SW 1271 (cell line): ENCODE measurements at places on chromosomes 5 and 9.

DNA sequence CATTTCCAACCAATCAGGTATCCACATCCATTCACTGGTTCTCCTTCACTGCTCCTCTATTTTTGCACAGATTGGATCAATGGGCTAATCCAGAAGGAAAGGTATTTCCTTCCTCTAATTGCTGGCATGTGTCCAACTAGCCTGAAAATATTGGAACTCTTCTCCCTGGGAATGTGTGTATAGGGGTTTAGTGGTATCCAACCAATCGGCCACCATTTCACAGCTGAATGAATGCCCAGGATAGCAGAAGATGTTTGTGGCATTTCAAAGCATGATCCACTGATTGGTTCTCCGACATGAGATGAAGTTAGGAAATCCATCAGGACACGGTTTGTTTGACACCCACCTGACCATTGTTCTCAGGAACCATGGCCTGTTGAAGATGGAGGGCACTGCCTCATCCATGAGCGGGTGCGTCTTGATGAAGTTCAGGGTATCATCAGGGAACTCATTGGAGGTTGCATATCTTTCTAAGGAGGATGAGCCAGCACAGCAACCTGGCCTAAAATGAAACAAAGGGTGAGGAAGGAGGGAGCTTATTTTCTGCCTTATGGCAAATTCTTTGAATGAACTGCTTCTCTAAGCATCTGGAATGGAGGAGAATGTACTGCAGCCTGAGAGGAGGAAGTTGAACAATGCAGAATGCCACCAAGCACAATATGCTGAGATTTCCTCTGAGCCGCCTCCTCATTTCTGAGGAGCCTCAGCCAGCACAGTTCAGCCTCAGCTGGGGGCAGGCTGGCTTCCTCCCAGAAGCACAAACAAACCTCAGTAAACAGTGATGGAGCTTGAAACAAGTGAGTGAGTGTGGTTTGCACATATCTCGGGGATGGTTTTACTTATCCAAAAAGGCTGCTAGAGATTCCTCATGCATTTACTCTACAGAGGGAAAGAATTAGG, 94.6 kb downstream of the SEMA6A start:
- DNase-seq, result no peak

GRCh38 chr9:6779417-6780241, 21.9 kb downstream of the KDM4C start:
- DNase-seq, result no peak

DNA sequence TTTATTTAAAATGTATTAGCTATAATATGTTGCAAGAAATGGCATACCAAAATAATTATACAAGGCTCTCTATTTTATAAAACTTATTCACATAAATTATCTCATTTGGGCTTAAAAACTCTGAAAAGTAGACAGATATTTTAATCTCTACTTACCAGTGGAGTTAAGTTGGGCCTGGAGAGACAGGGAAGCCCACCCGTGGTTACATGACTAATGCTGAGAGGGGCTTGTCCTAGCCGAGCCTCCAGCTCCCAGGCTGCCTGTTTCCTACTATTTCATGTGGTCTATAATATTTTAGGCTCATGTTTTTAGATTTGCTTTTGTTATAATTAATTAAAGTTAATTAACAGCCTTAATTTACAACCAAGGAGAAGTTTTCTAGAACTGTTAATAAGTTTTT, 20.9 kb upstream of the ASPN start:
- DNase-seq, result no peak

DNA sequence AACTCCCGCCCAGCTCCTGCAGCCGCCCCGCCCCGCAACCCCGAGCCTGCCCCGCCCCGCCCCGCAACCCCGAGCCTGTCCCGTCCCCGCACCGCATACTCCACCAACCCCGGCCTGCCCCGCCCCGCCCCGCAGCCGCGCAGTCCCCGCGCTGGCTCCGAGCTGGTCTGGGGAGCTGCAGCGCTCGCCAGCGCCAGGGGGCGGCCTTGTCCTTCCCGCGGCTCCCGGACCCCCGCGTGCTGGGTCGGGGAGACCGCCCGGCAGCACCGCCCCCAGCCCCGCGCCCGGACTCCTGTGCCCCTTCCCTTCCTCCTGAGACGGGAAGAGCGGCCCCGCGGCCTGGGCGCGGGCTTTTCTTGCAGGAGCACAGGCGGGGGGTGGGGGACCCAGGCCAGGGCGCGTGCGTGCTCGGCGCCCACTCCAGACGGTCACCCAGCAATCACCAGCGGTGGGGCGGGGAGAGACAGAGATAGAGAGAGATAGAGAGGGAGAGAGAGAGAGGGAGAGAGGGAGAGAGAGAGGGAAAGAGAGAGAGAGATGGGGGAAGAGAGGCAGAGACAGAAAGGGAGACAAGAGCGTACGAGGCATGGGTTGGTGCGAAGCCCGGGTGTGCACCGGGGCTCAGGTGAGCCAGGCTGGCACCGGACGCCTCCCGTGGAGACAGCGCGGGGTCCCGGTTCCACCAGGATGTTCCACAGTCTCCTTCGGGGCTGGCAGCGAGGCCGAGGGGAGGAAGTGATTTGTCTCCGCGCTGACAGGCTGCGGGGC, 14.7 kb upstream of the TMEM250 start:
- no peak for DNase-seq

- DNase-seq, result no peak
These were observed 53.0 kb downstream of the CDC42SE2 start for GRCh38 chr5:131316822-131317221.

- no peak for DNase-seq
These were observed 1.7 kb downstream of the TLE4 start for GRCh38 chr9:79573412-79573923.

- DNase-seq, result no peak
These were observed 384.9 kb downstream of the RAB3C start for GRCh38 chr5:58967597-58968281.

DNA sequence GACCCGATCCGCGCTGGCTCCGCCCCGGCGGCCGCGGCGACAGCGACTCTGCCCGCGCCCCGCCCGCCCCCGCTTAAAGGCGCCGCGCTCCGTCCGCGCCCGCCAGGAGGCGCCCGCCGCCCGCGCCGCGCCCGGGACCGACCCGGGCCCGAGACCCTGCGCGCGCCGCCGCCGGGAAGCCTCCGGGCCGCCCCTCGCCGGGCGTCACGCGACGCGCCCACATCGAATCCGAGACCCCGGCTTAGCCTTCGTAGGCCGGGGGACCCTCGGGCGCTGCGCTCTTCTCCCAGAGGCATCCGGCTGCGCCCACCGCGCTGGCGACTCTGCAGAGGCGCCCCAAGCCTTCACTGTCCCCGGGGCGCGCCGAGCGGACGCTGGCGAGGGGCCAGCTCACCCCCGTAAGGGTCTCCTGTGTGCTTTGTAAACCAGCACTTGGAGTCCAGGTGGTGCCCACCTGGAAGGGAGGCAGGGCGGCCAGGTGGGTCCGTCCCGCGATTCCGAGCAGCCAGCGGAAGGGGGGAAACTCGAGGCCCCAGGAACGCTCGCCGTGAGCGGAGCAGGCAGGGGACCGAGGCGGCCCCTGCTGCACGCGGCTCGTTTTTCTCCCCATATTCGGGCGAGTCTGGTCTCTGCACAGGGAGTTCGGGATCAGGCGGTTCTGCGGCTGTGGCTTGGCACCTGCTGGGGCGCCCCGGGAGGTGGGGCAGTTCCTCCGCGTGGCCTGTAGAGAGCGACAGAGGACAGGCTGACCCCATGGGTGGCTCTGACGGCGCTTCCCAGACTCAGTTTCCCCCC, 423 bp upstream of the ABCA2 start:
- DNase-seq, result no peak
